ENCODE measurements at places on chromosomes 16 and 17.

- no peak for DNase-seq
These were observed 208.2 kb upstream of the MYOCD start for GRCh38 chr17:12457493-12457892.

DNA sequence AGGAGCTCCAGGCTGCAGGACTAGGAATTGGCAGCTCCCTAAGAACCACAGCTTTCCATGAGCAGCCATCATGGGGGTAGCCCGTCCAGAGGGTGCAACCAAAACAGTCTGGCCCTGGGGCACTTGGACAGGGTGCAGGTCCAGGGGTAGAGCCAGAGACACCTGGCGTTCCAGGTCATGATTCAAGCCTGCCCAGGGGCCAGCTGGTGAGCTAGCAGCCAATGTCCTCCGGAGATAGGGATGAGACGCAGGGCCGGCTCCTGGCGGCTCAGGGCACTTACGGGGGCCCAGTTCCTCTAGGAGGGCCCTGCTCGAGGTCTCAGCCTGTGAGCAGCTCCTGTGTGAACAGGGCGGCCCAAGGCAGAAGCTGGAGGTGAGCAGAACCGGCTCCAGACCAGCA, 22.1 kb downstream of the PIEZO1 start:
- no peak for DNase-seq

- peak; percentile 38 for DNase-seq
These were observed 10.0 kb upstream of the MPRIP start for GRCh38 chr17:17032131-17032692.

DNA sequence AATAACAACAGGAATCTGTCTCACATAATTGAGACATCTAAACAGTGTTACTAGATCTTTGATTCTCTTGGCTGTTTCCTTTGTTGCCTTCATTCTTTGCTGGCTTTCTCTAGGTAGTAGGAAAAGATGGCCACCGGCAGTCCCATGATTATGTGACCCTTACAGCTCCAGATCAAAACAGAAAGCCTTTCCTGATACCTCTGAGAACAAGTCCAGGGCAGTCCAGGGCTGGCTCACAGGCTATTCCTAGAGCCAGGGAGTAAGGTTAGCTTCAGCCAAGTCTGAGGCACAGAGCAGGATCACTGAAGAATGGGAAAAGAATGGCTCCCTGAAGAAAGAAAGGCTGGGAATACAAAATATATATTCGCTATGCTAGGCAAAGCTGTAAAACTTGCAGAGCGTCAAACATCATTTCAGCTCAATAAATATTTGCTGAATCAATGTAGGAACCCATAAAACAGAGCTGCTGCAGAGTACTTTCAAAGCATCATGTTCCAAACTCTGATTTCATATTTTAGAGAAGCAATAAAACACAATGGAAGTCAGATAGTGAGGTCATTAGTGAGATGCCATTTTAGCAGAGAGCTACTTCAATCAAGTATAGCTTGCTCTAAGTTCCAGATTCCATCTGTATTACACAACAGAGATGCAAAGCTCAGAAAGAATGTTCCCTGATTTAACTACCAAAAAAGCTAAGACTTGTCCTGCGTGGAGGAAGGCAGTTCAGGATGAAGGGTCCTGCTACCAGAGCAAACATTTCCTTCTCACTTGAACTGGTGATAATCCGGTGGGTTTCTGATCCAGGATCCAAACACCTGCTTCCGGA, 23.4 kb downstream of the ADAT1 start:
- no peak for DNase-seq

GRCh38 chr16:70601576-70602575, 44.5 kb upstream of the IL34 start:
- no peak for DNase-seq

DNA sequence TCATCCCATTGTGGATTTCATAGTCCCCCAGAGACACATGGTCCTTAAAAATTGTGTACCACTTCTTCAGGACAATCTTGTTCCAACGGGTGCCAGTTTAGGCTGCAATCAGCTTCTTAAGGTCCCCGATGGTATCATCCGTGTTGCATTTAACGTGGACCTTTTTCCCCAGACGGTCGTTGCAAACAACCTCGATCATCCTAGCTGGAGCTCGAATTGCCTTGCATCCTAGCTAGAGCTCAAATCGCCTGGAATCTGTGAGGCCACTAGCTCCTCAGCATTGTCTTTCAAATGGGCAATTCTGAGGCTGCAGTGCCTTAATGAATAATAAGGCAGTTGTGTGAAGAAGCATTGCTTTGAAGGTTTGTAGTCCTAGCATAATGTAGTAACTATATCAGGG, 37.7 kb upstream of the RHBDL3 start:
- DNase-seq, result no peak

- no peak for DNase-seq
These were observed 24.4 kb upstream of the ST6GALNAC1 start for GRCh38 chr17:76667786-76668453.

- DNase-seq, result no peak
These were observed 28.3 kb downstream of the CCDC40 start for GRCh38 chr17:80064696-80065095.

GRCh38 chr17:14268264-14268663, 31.6 kb upstream of the CDRT15 start:
- no peak for DNase-seq

DNA sequence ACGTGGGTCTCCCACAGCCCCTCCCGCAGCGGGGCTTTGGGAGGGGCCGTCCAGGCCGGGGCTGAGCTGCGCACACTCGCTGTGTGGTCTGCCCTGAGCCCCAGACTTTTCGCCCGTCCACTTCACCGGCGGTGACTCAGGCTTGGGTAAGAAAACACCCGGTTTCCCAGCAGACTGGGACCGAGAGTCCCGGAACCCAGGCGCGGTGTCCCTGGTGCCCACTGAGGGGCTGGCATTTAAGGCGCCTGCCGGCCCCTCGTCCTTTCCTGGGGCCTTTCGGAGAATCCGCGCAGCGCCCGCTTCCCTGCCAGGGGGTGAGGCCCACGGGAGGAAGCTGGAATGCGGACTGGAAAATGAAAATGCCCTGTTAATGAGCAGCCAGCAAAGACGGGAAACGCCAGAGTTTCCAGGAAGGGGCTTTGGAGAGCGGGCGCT, 100.3 kb downstream of the C16orf95 start:
- DNase-seq, result no peak

GRCh38 chr17:43599046-43599395, 52.9 kb upstream of the ETV4 start:
- no peak for DNase-seq

DNA sequence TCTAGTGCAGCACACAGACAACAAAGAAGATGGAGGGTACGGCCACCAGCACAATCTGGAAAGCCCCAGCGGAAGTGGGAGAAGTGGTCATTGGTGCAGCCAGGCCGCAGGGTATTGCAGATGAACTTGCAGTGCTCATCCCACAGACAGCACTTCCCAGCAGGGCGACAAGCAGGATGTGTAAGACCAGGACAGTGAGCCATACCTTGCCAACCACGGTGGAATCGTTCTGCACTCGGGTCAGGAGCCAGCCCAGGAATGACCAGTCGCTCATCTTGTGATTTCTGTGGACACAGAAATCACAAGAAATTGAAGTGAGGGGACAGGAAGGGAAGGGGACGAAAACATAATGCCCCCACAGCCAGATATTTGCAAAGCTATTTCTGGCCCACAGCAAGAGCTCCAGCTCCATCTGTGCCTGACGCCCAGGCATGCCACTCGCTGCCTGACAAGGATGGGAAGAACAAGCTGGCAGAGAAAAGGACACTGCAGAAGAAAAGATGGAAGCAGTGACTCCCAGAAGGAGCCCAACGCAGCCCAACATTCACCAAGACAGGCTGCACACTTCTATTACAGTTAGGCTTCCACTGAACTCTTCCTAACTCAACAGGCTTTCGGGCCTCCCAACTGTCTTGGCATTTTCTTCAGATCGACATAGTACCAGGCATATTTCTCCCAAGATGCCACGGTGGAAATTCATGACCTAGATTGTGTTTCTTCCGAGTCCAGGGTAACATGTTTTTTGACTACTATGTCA, 17.5 kb upstream of the MYO18A start:
- DNase-seq, result no peak

DNA sequence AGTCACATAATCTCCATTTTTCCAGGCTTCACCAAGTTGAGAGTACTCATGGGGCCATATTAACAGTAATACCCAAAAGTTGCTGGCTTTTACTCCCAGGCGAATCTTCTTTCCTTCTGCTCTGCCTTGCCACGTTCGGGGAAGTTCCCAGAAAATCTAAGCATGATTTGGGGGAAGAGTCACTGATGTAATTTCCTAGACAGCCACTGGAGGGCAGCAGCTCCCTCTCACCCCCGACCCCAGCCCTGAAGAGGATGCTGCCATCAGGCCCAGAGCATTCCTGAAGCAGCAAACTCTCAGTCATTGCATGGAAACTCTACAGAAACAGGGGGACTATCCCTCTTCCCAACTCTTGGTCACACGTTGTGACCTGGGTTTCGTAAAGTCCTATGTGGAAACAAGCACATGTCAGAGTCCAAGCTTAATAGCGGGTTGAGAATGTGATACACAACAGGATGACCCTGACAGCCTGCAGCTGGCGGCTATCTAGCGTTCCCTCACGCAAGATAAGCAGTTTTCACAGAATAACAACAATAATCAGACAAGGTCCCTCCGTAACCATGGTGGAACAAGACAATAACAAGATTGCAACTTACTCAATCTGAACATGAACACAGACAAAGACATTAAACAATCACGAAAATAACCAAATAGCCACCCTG, 43.8 kb upstream of the DHX40 start:
- peak; percentile 13 for DNase-seq

DNA sequence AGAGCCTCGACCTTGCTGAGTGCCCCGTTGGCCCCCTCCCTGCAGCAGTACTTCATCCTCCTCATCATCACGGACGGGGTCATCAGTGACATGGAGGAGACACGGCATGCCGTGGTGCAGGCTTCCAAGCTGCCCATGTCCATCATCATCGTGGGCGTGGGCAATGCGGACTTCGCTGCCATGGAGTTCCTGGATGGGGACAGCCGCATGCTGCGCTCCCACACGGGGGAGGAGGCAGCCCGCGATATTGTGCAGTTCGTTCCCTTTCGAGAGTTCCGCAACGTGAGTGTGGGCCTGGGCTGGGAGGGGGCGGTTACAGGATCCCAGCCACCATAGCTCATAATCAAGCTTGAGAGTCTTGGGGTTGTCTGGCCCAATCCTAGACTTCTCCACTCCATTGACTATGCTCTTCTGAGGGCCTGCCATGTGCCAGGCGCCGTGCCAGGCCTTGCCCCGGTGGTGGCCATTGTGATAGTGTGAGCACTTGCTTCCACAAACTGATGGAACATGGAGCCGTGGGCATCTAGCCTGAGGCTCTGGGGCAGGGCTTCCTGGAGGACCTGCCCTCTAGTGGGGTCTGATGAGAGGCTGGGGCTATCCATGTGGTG, 39.7 kb downstream of the PSME3IP1 start:
- no peak for DNase-seq

DNA sequence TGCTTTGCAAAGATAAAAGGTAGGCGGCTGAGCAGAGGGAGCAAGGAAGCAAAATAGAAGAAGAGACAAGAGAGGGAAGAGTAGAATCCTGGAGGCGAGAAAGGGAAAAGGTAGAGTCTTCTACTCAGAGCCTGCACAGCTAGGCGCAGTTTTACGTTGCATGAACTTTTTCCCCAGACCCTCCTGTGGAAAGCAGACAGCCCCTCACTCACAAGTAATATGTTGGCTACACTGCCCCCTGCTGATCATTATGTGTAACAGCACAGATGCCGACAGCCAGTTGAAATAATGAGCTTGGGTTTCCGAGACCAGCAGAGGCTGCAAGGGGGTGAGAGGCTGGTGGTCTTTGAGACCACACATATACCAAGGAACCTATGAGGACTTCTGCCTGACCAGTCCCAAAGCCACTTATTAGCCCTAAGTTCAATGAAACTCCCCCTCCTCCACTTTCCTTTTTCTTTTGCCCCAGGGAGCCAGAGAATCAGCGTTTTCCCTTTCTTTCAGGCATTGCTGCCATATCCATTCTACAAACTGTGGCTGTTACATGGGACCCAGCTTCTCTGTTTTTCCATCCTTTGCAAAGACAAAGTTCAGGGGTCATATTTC, 22.5 kb upstream of the CMTR2 start:
- DNase-seq, result no peak
